Endothelial cell of coronary artery (primary cell): ENCODE measurements at places on chromosomes 2 and 18. TPM values are rescaled to one million over a fixed set of nuclear protein-coding genes. Genes with fewer than 3 reads are reported as not detected.

LIMS3 gene
- total RNA-seq, result 10.1 and 28.2 TPM in 2 replicates

TAF4B gene
- total RNA-seq, result 3.4 and 3.9 TPM in 2 replicates

SGPP2 gene
- total RNA-seq, result not detected in 2 replicates

SETBP1 gene
- 0.38 and 3.2 TPM in 2 replicates for total RNA-seq

UGP2 gene
- total RNA-seq, result 44.6 and 54.1 TPM in 2 replicates

COLEC11 gene
- total RNA-seq, result 0.09 and 0.38 TPM in 2 replicates

KIF3C gene
- total RNA-seq, result 14.8 and 17.9 TPM in 2 replicates

ARHGEF4 gene
- total RNA-seq, result 0.09 and 0.85 TPM in 2 replicates

TSPYL6 gene
- total RNA-seq, result not detected in 2 replicates

ERFE gene
- 0.09 and 0.66 TPM in 2 replicates for total RNA-seq

UGT1A5 gene
- not detected in 2 replicates for total RNA-seq

LRRTM4 gene
- total RNA-seq, result under 0.01 TPM in 1 of 2 replicates, not detected in the other

HOXD13 gene
- total RNA-seq, result not detected in 2 replicates

RELCH gene
- total RNA-seq, result 25.0 and 29.6 TPM in 2 replicates

PLB1 gene
- total RNA-seq, result 0.36 and 0.38 TPM in 2 replicates

ARL5A gene
- 52.4 and 55.6 TPM in 2 replicates for total RNA-seq

FBXO36 gene
- 0.75 and 1.4 TPM in 2 replicates for total RNA-seq

CAPG gene
- 28.0 and 53.5 TPM in 2 replicates for total RNA-seq

PDE1A gene
- under 0.01 and 2.4 TPM in 2 replicates for total RNA-seq

SIX3 gene
- total RNA-seq, result not detected in 2 replicates

LGALSL gene
- 3.1 and 4.2 TPM in 2 replicates for total RNA-seq

DOK6 gene
- total RNA-seq, result 0.28 TPM in 1 of 2 replicates, not detected in the other

PRADC1 gene
- 13.2 and 21.0 TPM in 2 replicates for total RNA-seq

ITGB6 gene
- total RNA-seq, result 0.09 TPM in 1 of 2 replicates, not detected in the other

LBH gene
- 1.3 and 7.4 TPM in 2 replicates for total RNA-seq

TRIM54 gene
- not detected in 2 replicates for total RNA-seq

MYO1B gene
- 27.6 and 60.9 TPM in 2 replicates for total RNA-seq

CPS1 gene
- total RNA-seq, result 3.9 and 7.2 TPM in 2 replicates

NCKAP5 gene
- 0.27 and 0.38 TPM in 2 replicates for total RNA-seq

FOXD4L1 gene
- total RNA-seq, result 0.18 TPM in 1 of 2 replicates, not detected in the other

SLC35F6 gene
- 17.2 and 19.4 TPM in 2 replicates for total RNA-seq
